ENCODE measurements at places on chromosomes 6 and 20.

DNA sequence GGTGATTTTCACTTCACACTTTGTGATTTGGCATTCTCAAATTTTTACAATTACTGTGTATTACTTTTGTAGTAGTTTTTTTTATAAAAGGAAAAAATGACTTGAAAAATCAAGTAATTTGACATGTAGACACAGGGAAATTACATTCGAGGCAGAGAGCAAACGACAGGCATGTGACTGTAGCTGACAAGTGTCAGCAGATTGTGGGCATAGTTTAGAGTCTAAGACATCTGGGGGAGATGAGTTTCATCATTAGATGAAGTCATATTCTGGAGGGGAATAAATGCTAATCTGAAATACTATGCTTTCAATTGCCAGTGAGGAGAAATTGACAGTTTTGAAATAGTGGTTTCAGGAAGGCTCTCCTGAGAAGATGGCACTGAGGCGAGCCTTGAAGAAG lies 126.0 kb downstream of the MTHFD1L start:
- DNase-seq: no peak

GRCh38 chr20:48875914-48876240 lies 45.6 kb upstream of the ARFGEF2 start:
- no peak for DNase-seq

- no peak for DNase-seq
Observed at GRCh38 chr6:126945150-126945685, 173.3 kb upstream of the RSPO3 start.

- no peak for DNase-seq
Observed at GRCh38 chr20:59705651-59706399, 101.5 kb downstream of the PHACTR3 start.

GRCh38 chr6:30497714-30498113 lies 8.4 kb downstream of the HLA-E start:
- no peak for DNase-seq

DNA sequence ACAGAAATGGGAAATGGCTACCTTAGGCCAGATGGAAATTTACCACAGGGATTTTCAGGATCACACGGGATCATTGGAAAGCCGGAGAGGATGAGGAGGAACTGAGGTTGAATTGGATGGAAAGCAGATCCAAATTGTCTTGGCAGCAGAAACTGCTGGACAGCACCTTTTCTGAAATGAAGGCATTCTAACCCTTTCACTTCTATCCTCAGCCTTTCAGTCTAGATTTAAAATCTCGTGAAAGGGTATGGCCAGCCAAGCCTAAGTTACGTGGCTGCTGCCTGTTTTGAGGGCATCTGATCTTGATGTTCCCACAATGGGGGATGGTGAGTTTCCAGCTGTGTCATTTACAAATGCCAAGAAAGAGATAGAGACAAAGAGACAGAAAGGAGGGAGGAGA lies 358.2 kb downstream of the KIF16B start:
- no peak for DNase-seq

- DNase-seq: no peak
Observed at GRCh38 chr20:49475292-49476015, 7.0 kb downstream of the KCNB1 start.

- no peak for DNase-seq
Observed at GRCh38 chr6:136592930-136593673, 42.9 kb upstream of the MAP7 start.

DNA sequence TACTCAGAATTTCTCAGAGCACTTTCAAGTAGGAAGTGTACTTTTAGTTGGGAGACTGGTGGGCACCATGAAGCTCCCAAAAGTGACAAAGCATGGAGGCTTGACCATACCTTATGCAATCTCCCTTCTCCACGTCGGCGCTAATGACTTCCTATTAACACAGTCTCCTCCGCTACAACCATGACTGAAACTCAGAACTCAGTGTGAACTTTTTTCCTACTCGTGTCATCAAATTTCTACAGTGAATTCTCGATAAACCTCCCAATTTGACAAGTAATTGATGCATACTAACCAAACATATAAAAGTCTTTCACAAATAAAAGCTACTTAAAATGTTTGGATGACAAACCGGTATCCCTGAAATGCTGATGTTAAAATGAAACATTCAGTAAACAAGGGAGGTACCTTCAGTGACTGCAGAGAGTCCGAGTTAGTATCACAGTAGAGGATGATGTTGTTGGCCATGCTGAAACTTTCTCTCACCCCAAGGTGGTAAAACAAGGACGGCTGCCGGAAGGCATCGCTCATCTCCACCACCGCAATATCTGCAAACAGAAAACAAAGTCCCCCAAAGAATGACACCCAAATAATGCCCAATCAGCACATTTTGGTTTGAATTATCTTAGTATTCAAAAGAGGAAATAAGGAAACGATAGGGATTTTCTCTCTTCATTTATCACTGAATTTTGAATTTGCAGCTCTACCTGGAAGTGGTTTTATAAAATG lies 72.1 kb downstream of the MAP3K5 start:
- DNase-seq: no peak

DNA sequence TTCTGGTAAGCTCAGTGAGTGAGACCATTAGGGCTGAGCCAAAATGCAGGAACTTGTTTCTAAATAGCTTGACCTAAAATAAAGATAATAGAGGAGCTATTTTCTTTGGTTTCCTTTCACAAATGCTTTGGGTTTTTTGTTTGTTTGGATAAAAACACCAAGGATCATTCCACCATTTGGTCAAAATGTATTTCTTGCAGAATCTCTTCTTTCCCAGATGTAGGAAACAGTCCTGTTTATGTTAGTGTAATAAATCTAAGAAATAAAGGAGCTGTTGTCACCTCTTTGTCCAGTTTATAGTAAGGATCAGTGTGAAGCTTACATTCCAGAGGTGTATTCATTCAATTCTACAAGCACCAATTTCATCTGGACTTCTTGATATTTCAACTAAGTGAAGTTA lies 297.8 kb downstream of the GJA1 start:
- no peak for DNase-seq

GRCh38 chr6:115999235-115999634 lies 61.5 kb downstream of the FRK start:
- DNase-seq: no peak

DNA sequence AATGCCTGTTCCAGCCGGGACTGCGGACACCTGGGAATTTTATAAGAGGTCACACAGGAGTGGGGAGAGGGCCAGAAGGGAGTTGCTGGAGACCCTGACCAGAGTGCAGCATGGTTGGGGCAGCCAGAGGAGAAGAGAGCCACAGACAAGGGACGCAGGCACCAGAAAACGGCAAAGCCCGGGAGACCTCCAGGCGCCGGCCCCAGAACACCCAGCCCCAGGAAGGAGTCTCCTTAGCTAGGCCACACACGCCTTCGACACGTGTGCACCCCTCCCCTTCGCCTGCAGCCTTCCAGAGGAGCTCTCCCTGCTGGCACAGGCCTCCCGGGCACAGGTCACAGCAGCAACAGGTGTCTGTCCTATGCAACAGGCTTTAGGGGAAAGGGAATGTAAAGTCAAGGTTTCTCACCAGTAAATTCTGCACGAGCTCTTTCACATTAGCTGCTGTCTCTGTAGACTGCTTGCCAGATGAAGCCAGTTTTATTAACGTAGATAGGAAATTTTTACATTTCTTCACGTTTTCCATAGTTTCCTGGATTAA lies 57.0 kb downstream of the TAF4 start:
- DNase-seq: no peak

- DNase-seq: no peak
Observed at GRCh38 chr6:157036245-157036711, 259.1 kb downstream of the ARID1B start.

GRCh38 chr6:135871296-135871695 lies 19.8 kb downstream of the PDE7B start:
- no peak for DNase-seq

- no peak for DNase-seq
Observed at GRCh38 chr6:116409756-116410155, 39.0 kb downstream of the DSE start.

- DNase-seq: no peak
Observed at GRCh38 chr6:155248008-155249001, 15.5 kb upstream of the CLDN20 start.

DNA sequence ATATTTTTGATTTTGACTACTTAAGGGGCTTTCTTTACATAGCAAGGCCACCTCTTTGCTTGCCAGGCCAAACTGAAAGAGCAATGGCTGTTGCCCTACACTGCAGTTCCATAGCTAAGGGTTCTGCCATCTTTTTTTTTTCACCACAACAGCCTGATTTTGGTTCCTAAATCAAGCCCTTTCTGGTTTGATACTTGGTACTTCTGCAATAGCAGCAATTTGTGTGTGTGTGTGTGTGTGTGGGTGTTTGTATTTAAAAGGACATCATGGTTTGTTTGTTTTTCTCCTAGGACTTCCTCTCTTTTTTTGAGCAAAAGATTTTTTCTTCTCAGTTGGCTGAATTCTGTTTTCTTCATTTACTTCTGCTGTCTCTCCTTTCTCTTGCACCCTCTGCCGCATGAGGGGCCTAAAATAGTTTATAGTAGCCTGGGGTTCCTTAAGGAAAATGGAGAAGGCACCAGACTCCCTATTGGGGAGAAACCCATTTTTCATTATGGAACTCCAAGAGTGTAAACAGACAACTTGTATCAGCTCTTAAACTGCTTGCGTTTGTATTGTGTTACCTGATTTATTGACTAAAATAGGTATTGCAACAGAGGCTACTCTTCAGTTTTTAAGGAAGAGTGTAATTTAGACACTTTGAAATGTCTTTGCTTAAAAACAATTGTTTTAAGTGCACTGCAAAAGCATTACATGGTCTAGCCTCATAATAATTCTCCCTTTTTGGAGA lies 12.2 kb upstream of the GCLC start:
- DNase-seq: no peak

DNA sequence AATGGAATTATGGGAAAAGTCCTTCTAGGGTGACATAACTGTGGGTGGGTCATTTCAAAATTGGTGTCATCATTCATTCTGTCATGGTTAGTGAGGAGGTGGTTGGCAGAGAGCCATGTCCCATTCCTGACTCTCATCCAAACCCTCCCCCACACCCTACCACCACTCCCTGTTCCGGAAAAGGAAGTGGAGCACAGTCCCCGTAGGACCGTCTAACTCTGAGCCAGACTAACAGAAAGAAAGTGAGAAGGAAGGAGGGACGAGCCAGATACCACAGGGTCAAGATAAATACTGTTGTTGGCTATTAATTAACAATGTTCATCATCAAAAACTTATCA lies 4.8 kb downstream of the TRIM10 start:
- no peak for DNase-seq

DNA sequence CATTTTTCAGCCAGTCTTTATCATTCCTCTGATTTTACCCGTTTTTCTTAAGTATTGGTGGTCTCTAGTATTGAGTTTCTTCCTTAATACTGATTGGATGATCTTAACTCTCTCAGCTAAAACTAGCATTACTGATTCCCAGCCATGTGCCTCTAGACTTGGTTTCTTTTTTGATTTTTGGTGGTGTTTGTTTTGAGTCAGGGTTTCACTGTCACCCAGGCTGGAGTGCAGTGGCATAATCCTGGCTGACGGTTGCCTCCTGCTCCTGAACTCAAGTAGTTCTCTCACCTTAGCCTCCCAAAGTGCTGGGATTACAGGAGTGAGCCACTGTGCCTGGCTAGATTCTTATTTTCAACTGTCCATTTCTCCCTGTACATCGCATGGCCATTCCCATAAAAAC lies 24.9 kb downstream of the DPPA5 start:
- DNase-seq: no peak

GRCh38 chr20:4029505-4030467 lies 14.4 kb upstream of the RNF24 start:
- DNase-seq: no peak

- DNase-seq: no peak
Observed at GRCh38 chr20:38202153-38202981, 37.3 kb upstream of the TGM2 start.
